A549 treated with CpdA at 1 μM for 4 hours (cell line): ENCODE measurements at places on chromosomes 7 and 10. TPM values are rescaled to one million over a fixed set of nuclear protein-coding genes. Genes with fewer than 3 reads are reported as not detected.

Gene PODXL
- 44.7 to 71.9 TPM (median 60.4 TPM) in 5 replicates for total RNA-seq

Gene LRRD1
- not detected in 5 replicates for total RNA-seq

Gene NUTM2E
- 0.29 to 0.52 TPM (median 0.45 TPM) in 5 replicates for total RNA-seq

Gene LEP
- total RNA-seq = not detected in 5 replicates

Gene BUD23
- 122 to 159 TPM (median 137 TPM) in 5 replicates for total RNA-seq

Gene FKBP9
- 73.8 to 142 TPM (median 84.9 TPM) in 5 replicates for total RNA-seq

Gene VPS37D
- 2.2 to 5.4 TPM (median 4.5 TPM) in 5 replicates for total RNA-seq

Gene KCNH2
- total RNA-seq = 0.40 to 0.52 TPM (median 0.47 TPM) in 5 replicates

Gene EPO
- 0.03 TPM in 1 of 5 replicates, not detected in the others for total RNA-seq

Gene ACTR3C
- total RNA-seq = 0.14 TPM in 1 of 5 replicates, not detected in the others

Gene ZCWPW1
- 0.91 to 1.7 TPM (median 1.6 TPM) in 5 replicates for total RNA-seq

Gene HBP1
- 19.4 to 27.1 TPM (median 25.4 TPM) in 5 replicates for total RNA-seq

Gene LRRC18
- total RNA-seq = not detected in 5 replicates

Gene GPR26
- total RNA-seq = not detected in 5 replicates

Gene CDC14C
- total RNA-seq = not detected in 5 replicates

Gene RPS24
- total RNA-seq = 2,786 to 3,967 TPM (median 3,088 TPM) in 5 replicates

Gene TRIM73
- 1.3 to 2.6 TPM (median 1.9 TPM) in 5 replicates for total RNA-seq

Gene UPP1
- total RNA-seq = 64.0 to 115 TPM (median 95.7 TPM) in 5 replicates

Gene NPC1L1
- 0.05 to 0.13 TPM (median 0.06 TPM) in 4 of 5 replicates, not detected in the other for total RNA-seq

Gene TLX1
- not detected in 5 replicates for total RNA-seq

Gene PPRC1
- 51.5 to 65.6 TPM (median 59.4 TPM) in 5 replicates for total RNA-seq

Gene SDK1
- total RNA-seq = 0.34 to 0.86 TPM (median 0.59 TPM) in 5 replicates

Gene DYNC1I1
- 0.06 to 0.27 TPM (median 0.18 TPM) in 4 of 5 replicates, not detected in the other for total RNA-seq

Gene NUTM2B
- 0.14 to 0.38 TPM (median 0.23 TPM) in 5 replicates for total RNA-seq

Gene DPCD
- 31.8 to 38.8 TPM (median 34.4 TPM) in 5 replicates for total RNA-seq

Gene TSPAN13
- 10.9 to 14.5 TPM (median 12.8 TPM) in 5 replicates for total RNA-seq

Gene ZNF117
- 0.14 to 0.28 TPM (median 0.18 TPM) in 5 replicates for total RNA-seq

Gene LRRC61
- total RNA-seq = 0.03 to 0.34 TPM (median 0.09 TPM) in 4 of 5 replicates, not detected in the other

Gene FZD1
- total RNA-seq = 2.1 to 2.6 TPM (median 2.4 TPM) in 5 replicates

Gene GHRHR
- not detected in 5 replicates for total RNA-seq

Gene CCDC172
- not detected in 5 replicates for total RNA-seq

Gene KLF14
- 0.03 to 0.06 TPM (median 0.05 TPM) in 3 of 5 replicates, not detected in the others for total RNA-seq

Gene CAMK2B
- 0.11 to 0.57 TPM (median 0.15 TPM) in 5 replicates for total RNA-seq

Gene SUN3
- 0.15 to 0.91 TPM in 2 of 5 replicates, not detected in the others for total RNA-seq

Gene AVL9
- total RNA-seq = 18.3 to 31.6 TPM (median 29.2 TPM) in 5 replicates

Gene HOXA5
- 3.9 to 6.7 TPM (median 6.2 TPM) in 5 replicates for total RNA-seq

Gene OR2A1
- total RNA-seq = not detected in 5 replicates
